ENCODE measurements at places on chromosomes 5 and 9.

GRCh38 chr9:91407580-91408318 lies 15.9 kb downstream of the NFIL3 start:
- no peak for DNase-seq

- no peak for DNase-seq
These were observed 105.5 kb downstream of the AUH start for GRCh38 chr9:91256235-91256634.

DNA sequence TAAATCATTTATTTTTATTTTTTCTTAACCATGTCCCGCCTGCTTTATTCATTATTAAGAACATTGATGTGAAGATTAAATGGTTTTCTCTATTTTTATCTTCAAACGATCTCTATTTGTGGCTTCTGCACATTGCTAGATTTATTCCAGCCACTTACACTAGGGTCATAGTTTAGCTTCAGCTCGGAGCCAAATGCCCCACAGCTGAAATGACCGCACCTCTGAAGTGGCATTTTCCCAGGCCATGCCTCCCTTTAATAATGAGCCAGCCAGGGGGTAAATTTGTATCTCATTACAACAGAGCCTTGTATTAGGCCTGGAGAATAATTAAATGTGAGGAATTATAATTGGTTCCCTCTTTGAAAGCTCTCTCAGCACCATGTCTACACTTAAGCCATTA lies 89.4 kb downstream of the DOCK8 start:
- no peak for DNase-seq

GRCh38 chr5:8721536-8721935 lies 824.3 kb downstream of the SEMA5A start:
- DNase-seq = no peak

- no peak for DNase-seq
These were observed 391.5 kb downstream of the HTR1A start for GRCh38 chr5:63570752-63571151.

DNA sequence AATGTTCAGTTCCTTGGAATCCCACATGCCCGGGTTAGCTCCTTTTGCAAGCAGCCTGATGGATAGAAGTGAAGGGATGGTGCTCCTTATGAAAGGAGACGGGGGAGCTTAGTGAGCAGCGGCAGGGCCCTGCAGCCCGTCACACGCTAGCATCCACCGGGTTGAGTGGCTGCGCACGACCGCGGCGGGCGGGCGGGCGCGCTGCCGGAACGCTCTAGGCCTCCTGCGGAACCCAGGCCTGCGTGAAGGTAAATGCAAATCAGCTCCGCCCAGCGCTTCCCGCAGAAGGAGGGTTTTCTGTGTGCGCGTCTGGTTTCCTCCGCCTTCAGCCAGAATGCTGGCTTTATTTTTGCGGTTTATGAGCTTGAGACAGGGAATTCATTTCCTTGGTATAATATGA lies 19.8 kb downstream of the IL12B start:
- peak; percentile 44 for DNase-seq

GRCh38 chr5:180532268-180532667 lies 38.1 kb downstream of the CNOT6 start:
- DNase-seq = no peak

- no peak for DNase-seq
These were observed 48.4 kb downstream of the SECISBP2 start for GRCh38 chr9:89366711-89367110.

DNA sequence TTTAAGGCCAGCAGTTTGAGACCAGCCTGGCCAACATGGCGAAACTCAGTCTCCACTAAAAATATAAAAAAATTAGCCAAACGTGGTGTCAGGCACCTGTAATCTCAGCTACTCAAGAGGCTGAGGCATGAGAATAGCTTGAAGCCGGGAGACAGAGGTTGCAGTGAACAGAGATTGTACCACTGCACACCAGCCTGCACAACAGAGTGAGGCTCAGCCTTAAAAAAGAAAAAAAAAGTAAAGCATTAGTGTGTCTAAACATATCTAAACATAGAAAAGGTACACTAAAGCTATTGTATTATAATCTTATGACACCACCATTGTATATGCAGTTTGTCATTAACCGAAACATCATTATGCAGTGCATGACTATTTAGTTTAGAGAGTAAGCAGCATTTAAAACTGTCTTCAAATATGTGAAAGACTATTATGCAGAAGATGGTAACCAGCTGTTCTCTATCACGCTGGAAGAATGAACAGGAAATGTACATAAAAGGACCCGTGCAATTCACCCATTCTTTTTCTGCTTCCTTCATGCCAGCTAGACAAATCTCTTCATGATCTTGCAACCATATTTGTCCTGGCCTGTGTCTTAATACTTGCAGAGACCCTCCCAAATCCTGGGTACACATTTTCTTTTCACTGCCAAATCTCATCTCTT lies 58.6 kb downstream of the ITGA1 start:
- no peak for DNase-seq

- DNase-seq = no peak
These were observed 24.6 kb downstream of the C9orf85 start for GRCh38 chr9:71936066-71936465.

- no peak for DNase-seq
These were observed 126.4 kb downstream of the KCNIP1 start for GRCh38 chr5:170630226-170630625.

DNA sequence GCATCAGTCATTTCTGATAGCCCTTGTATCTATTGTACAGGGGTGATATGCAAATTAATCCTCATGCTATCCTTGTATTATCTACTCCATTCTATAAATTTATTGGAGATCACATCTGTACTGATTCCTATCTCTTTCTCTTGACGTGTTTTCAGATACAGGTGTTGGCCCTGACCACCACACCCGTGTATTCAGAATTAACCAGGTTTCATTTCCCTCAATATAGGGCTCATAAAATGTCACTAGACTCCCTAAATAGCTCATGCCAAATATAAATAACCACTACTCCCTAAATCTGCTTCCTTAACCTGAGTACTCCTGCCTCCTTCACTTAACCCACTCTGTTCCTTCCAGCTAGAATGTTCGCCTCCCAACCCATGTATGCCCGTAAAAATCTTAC lies 522.8 kb upstream of the KLF4 start:
- DNase-seq = no peak

GRCh38 chr9:38313421-38313820 lies 79.1 kb upstream of the ALDH1B1 start:
- no peak for DNase-seq

DNA sequence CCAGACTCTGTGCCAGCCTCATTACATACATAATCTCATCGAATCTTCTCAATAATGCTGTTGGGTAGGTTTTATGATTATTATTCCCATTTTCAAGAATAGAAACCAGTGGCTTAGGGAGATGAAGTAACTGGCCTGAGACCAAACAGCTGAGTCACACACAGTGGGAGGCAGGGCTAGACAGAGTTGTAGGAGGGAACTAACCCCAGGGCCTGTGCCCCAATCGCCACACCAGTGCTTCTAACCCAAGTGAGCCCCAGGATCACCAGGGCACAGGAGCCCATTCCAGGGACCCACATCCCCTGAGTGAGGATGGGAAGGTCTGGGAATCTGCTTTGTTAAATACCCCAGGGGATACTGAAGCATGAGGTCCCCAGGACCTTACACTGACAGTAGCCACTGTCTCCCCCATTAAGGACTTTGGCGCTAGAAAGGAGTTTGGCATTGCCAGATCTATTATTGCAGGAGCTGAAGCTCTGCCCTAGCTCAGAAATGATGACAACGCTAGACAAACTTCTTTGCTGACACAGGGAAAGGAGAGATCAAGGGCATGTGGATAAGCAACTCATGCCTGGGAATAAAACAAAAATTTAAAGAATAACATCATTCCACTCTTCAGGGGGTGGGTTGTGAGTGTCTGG lies 63.8 kb upstream of the PPARGC1B start:
- DNase-seq = no peak

DNA sequence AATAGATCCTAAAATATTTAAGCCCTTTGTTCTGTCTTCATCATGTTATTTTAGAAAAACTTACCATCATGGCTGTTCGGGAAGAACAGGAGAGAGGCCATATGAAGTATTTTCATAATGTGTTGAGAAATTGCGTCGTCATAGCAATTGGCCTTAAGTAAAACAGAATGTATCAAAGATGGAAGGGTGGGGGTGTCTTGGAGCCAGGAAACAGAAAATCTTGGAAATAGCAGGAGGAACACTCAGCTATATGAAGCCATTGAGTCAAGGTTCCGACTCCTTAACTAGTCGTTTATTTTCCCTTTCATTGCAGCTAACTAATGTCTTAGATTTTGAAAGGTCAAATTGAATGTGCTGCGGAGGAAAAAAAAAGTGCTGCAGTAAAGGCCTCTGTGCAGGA lies 1.3 kb downstream of the SPTAN1 start:
- no peak for DNase-seq

- no peak for DNase-seq
These were observed 133.2 kb upstream of the PANK3 start for GRCh38 chr5:168712280-168712924.
